Hippocampal formation (tissue), 2 donors: ENCODE measurements at places on chromosomes 4 and X.

DNA sequence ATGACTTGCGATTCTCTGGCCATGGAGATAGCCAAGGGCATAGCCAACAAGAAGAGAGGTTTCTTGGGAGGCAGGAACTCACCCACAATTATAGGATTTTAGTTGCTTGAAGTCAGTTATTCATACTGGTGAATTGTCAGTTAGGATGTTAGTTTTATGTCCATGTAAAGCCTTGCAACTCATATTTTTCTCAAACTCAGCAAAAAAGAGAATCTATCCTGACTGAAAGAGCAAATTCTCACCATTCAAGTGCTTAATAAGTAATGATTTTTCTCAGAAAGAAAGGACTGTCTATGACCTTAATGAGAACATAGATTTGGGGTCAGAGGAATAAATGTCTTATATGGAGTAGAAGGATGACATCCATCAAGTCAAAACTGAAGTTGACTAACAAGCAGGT, 934.5 kb downstream of the STPG2 start:
- DNase-seq, result no peak

DNA sequence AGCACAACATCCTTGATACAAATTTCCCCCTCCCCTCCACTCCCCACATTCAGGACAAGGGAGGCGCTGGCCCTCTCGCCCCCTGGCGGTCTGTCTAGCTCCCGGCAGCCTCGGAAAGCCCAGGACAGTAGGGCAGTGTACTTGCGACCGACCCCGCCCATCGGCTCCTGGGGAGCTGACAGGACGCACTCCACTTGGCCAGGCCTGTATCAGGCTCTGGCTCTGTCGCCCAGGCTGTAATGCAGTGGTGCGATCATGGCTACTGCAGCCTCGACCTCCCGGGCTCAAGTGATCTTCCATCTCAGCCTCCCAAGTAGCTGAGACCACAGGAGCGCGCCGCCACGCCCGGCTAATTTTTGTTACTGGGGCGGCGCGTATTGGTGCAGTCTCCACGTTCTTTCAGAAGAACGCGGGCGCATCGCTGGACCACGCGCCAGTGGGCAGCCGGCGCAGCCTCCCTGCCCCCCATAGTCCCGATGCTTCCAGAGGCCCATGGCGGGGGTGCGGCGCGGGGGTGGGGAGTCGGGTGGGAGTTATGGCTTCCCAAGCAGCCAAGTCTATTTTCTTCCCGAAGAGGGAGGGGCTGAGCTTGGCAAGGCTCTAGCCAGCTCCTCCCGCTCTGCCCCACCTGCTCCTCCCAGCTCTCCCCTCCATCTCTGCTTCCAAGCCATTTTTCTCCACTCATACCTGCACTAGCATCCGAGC, 7.8 kb upstream of the AKAP14 start:
- DNase-seq, result peak; percentile 4

DNA sequence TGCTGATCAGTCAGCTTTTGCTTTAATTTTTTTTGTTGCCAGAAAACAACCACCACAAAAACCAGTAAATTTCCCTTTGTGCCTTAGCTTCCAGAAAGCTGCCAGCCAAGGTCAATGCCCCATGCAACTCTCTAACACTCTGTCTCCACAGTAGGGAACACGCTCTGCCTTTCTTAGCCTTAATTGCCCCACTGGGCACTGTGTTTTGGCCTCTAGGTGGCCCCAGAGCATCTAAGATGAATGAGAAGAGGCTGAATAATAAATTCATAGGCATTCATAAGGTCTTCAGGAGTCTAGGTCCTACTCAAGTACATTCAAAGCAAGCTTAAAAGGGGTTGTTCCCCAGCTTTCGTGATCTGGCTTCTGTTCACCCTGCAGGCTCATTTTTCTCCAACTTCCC, 57.7 kb upstream of the PASD1 start:
- no peak for DNase-seq

GRCh38 chrX:108362026-108362425, 76.2 kb downstream of the COL4A6 start:
- no peak for DNase-seq

DNA sequence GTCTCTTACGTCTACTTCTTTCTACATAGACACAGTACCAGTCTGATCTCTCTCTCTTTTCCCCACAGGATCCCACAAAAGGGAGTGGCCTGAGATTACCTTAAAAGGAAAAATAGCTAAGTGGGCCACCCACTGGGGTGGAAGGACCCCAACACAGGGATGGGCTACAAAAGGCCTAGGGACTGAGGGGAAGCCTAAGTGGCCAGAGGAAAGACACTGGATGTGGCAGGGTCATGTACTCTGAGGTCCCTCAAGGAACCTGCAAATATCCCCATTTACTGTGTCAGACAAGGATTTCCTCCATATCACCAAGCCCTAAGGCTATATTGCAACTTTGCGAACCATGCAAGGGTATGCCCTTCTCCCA, 6.5 kb upstream of the PRDX4 start:
- no peak for DNase-seq

DNA sequence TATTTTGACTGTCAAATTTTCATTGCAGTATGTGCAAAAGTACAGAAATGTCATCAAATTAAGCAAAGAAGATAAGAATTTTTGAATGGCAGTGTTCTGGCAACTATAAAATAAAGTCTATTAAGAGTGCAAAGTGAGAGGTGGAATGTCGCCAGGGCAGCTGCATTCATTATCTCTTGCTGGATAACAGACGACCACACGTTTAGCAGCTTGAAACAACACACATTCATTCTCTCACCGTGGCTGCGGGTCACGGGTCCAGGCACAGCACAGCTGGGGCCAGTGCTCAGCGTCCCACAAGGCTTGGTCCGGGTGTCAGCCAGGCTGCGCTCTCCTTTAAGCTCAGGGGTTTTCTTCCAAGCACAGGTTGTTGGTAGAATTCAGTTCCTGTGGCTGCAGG, 113.9 kb downstream of the GPR143 start:
- DNase-seq, result no peak

- DNase-seq, result no peak
Observed at GRCh38 chrX:121823406-121823805, 776.0 kb downstream of the GLUD2 start.

GRCh38 chr4:107213410-107213809, 177.3 kb upstream of the DKK2 start:
- no peak for DNase-seq

- no peak for DNase-seq
Observed at GRCh38 chr4:185293202-185293601, 83.8 kb downstream of the SNX25 start.

- no peak for DNase-seq
Observed at GRCh38 chr4:138051157-138051556, 191.0 kb downstream of the SLC7A11 start.

DNA sequence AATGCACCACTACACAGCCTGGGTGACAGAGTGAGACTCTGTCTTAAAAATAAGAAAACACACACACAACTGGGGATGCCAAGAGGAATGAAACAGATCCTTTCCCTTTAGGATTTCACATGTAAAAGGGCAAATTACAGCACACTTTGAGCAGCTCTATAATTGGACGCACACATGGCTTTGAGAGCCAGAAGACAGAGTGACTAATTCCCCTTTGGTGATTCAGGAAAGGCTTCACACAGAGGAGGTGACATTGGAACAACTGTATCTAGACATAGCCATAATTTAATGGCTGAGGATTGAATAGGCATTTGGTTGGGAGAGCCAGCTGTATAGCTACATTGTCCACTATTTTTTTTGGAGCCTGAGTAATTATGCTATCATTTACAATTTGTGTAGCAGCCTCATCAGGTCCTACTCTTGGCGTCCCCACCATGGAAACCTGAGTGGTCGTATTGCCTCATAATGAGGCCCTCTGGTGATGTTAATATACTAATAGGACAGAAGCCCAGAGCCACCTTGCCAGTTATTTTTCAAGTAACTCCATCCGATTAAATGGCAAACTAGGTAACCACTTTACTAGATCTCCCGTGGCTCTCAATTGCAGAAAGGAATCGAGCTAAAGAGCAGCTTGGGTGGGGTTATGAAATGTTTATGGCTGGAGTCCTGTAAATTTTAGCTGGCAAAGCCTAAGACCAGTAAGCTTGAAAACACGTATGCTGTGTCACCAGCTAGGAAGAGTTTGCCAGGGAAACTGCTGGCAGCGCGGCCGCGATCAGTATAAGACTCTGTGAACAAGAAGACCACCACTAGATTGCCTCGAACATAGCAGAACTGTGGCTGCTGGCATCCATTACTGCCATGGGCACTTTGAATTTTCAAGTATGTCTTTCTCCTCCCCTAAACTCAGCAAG, 8.5 kb upstream of the PPEF1 start:
- DNase-seq, result no peak

GRCh38 chrX:46575586-46575985, 2.0 kb downstream of the CHST7 start:
- DNase-seq, result no peak

DNA sequence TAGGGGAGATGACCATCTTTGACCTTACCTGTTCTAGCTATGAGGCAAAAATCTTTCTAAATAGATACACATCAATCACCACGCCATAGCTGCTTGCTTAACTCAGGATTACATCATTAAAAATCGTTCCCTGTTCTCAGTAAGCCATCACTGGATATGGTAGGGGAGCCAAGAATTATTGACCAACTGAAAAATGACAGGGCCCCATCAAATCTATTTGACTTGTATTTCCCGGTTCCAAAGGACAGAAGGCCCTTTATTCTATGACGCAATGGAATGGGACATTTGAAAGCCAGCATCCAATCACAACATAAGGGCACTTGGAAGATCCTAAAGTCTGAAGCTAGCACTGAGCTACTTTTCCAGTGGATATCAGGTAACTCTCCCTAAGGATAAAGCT, 75.6 kb upstream of the NOCT start:
- DNase-seq, result no peak

DNA sequence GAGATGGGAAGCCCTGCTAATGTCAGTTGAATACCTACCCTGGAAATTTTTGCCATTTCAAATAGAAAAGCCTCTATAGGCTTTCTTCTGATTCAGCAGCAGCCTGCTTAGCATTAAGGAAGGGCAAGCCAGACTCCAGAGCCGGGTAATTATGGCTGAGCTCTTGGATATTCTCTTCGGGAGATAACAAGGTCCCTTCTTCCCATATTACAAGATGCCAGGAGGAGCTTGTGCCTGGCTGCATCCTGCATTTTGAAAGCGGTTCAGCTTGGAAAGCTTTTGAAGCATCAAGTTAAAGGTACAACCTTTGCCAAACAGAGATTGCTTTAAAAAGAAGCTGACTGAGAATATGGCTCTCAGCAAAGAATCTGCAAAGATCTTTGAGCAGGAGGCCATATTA, 399.6 kb upstream of the RPS6KA3 start:
- no peak for DNase-seq

GRCh38 chrX:66815227-66815626, 176.3 kb upstream of the EDA2R start:
- no peak for DNase-seq

- DNase-seq, result no peak
Observed at GRCh38 chrX:48045410-48046311, 25.8 kb downstream of the ZNF630 start.

DNA sequence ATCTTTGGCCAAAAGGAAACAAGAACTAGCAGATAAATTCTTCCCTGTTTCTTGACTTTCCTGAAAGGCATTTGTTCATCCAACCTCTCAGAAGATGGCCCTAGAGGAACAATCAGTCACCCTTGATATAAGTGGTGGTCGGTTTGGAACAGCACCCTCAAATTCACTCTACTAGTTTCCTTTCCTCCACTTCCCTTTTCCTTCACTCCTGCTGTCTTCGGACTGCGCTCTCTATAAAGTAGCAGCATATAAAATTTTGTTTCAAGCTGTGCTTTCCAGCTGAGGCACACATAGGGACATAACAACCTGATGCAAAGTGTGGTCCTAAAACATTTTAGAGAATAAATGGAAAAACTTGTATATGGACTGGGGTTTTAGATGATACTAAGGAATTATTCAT, 29.0 kb upstream of the MOB1B start:
- no peak for DNase-seq

DNA sequence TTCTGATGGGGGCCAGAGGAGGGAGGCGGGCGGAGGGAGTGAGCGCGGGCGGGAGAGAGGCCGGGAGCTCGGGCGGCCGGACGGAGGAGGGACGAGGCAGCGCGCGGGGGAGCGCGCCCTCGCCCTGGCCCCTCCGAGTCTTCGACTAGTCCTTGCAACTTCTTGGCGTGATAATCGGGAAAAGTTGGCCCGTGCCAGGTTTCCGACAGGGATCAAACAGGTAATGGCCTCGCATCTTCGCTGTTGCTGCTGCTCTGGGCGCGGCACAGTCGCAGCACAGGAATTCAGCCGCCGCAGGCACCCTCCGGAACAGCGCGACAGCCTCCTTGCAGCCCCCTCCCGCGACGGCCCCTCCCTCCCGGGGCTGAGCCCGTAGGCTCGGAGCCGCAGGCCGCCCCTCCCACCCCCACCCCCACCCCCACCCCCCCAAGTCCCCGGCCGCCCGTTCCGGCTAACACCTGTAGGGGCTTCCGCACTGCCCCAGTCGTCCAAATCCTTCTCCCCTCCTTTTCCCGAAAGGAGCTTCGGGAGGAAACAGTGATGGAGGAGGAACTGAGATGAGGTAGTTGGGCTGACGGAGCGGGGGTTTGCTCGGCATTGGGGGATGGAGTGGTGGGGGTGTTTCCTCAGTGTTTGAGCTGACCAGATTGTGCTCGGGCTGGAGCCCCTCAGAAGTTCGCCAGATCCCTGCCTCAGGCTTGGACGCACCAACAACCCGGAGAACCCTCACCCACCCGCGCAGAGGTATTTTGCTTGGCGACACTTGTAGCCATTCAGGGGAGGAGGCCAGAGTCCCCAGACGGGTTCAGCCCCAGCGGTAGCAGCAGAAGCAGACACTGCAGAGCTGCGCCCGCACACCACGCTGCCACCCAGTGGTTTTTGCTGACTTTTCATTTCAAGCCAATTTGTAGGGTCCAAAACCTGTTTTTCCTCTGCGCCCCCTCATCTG, at the start of gene FGF13:
Gene FGF13 (minus strand): TSS at position 319 of the 949 bp plus-strand sequence. CDS start 714 bp downstream, outside the sequence.
- DNase-seq, result peak; percentile 3

DNA sequence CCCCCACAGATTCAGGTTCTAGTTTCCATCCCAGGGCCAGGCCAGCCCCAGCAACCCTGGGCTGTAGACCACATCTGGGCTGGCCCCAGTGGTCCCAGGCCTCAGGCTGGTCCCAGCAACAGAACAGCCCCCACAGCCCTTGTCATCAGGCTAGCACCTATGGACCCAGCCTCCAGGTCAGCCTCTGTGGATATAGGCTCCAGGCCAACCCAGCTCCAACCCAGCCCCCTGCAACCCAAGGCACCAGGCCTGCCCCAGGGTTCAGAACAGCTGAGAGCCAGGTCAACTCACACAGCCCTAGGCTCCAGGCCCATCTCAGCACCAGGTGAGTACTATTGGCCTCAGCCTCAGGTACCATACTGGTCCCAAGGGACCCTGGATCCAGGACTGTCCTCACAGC, 155.3 kb downstream of the PWWP3B start:
- no peak for DNase-seq

DNA sequence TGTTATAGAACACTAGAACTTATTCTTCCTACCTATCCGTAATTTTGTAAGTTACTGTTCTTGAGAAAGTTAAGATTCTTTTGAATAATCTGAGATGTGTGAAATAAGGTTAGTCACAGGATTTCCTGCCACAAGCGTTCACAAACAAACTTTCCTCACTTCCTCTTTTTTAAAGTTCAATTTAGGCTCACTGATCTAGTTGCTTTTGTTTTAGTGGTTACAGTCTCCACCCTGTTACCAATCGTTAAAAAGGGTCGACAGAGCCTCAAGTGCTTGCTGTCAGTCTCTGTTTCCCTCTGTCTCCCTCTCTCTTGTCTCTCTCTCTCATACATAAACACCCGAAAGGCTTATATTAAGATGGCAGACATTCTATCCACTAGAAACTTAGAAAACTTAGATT, 35.9 kb upstream of the STK26 start:
- no peak for DNase-seq

- DNase-seq, result no peak
Observed at GRCh38 chr4:81828991-81829390, 357.3 kb upstream of the RASGEF1B start.

- DNase-seq, result no peak
Observed at GRCh38 chrX:11881485-11882170, 123.6 kb downstream of the MSL3 start.
